ENCODE measurements at places on chromosomes 7 and 10.

GRCh38 chr10:70528741-70529362, 50.3 kb downstream of the PALD1 start:
- no peak for DNase-seq

GRCh38 chr7:127979113-127979727, 52.0 kb downstream of the LRRC4 start:
- DNase-seq, result no peak

DNA sequence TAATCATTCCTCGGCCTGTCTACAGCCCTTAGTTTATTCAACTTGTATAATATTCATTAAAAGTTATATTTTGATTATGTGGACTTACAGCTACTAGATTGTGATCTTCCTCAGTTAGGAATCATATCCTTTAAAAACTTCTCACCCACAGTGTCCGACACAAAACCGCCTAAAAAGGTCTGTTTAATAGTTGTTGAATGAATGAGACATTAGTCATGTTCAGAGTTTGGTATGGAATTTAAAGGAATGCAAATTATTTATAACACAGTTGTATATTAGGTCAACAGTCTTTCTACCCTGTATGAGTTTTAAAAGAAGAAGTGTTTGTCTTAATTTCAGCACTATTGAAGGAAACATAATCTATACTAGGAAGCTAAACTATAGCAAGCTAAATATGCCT, 390.0 kb downstream of the ARL4A start:
- no peak for DNase-seq

- no peak for DNase-seq
Observed at GRCh38 chr10:47449979-47450378, 33.9 kb downstream of the ANXA8 start.

DNA sequence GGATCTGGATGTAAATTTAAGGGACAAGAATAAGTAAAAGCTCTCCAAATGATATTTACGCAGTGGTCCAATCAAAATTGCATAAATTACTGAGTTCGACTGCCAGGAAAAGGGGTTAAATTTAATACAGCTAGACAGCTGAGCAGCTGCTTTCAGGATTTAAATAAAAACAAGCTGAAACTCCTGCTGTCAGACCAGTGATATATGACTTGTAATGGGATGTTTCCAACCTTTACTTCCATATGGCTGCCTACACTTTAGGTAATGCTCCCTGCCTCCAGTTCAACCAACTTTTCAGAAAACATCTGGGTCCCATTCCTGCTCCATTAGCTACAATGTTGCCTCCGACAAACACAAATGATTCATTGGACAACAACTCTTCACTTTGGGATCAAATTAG, 326.3 kb upstream of the DGKB start:
- DNase-seq, result no peak

DNA sequence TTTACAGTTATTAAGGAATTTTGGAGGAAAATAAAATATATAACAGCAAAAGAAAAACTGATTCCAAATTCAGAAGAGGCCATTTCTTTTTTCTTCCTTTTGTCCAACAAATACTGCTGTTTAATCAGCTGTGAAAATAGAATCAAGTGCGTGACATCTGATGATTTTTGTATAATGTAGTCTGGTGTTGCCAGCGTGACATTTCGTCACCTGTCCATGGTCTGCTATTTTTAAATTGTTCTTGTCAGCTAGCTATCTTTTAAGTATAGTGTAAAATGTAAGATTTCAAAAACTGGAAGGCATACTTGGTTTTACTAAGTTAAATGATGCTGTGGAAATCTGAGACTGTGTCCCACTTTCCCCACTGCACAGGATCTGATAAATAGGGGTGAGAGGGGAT, 105.9 kb downstream of the CPEB3 start:
- no peak for DNase-seq

DNA sequence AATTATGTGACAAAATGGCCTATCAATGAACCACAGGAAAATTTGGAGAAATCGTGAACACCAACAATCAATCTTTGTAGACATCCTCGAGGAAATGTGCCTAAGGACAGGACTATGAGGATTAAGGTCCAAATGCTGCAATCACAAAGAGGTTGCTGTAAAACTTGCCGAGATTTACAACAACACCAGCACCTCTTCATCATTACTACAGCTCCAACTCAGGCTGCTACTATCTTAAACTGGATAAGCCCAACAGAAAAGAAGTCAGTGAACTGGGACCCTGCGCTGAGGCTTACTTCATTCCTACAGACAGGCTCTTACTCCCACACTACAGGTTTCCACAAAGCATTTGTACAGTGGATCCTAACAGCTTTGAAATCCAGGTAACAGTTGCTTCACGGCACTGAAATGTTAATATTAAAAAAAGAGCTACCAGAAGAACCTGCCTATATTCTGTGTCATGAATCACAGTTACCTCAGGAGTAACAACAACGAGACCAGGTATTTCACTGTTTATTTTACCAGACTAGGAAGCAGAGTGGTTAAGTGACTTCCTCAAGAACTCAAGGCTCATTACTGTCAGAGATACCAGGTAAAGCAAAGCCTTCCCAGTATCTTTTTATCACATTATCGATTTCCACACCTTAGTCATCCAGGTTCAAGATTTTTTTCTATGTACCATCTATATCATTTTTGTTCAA, 23.9 kb downstream of the CACUL1 start:
- DNase-seq, result no peak

DNA sequence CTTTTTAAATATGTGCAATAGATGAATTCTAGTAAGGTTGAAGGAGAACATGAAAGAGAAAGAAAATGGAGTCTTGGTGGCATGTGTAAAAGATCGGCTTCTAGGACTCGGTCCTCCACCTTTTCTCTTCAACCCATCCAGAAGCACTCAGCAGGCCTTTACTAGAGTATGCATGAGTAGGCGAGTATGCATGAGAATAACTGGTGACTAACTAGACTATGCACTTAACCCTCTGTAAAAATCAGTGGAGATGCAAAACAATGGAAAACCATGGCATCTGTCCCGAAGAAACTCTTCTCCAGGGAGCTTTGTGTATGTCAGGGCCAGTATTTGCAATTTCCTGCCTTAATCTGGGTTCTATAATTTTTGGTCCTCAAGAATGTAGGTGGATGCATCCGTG, 40.0 kb upstream of the GRB10 start:
- no peak for DNase-seq

DNA sequence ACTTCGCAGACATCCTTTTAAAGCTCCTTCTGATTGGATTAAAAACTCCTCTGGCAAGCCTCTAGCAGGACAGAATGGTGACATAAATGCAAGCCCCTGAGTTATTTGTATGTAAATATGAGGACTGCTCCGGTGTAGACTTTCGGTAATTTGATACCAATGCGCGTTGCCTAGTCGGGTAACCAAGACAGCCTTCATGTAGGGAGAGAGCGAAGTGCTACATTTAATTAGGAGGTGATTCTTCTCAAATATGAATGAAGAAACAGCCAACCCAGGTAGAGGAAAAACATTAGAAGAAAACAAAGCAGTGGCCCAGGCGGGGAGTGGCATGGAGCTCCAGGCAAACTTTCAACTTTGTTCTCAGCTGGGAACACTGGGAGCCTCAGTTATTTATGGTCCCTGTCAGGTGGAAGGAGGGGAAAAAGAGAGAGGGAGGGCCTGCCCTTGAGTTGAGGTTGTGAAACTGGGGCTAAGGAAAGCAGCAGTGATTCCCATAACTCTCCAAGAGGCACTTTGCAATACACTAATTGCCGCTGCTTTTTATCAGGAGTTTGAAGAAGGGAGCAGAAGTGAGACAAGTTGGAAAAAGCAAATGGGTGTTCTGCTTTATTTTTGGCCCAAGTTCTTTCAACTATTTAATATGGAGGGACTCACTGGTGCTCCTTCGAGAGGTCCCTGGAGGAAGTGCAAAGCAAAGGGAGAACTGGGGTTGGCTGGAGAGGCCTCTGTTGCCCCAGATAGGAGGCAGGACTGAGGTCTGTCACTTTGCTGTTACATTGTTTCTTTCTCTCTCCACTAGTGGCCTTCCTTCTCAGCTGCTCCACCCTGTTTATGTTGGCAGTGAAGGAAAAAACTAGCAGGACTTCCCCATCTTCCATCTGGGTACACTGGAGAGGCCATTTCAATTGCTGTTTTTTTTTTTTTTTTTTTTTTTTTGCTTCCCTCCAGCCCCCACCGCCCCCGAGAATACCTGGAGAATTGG, 234.6 kb upstream of the CCDC6 start:
- DNase-seq, result no peak

DNA sequence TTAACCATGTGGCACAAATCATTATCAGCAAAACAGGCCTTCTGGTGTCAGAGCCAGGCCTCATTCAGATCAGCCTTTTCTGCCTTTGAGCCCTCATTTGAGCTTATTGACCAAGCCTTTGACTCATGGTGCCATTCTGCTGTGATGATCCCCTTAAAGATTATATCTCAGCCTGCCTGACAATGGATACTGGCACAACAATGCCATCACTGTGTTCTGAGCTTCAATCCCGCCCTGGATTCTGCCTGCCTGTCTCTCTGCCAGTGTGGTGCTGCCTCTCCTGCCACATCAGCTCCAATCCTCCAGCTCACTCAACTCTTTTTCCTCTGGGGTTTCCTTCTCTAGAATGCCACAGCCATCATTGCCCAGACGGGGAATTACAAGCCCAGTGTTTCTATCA, 52.6 kb downstream of the SRI start:
- no peak for DNase-seq

DNA sequence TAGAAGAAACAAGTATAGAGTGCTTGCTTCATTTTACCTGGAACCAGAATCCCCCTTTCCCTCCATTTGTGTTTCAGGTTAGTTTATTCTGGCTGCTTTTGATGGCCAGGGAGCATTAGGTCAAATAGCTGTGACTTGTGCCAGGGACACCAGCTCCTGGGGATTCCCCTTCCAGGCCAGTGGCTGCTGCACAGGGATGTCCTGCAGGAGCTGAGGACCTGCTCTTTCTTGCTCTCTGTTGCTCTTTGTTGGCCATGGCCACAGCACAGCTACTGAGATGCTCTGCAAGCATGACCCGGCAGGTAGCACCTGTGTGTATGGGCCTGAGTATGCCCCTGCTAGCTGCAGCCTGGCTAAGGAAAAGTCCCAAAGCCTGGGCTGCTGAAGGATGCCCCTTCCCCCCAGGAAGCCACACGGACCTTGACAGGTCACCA, 208.9 kb downstream of the EBF3 start:
- no peak for DNase-seq

DNA sequence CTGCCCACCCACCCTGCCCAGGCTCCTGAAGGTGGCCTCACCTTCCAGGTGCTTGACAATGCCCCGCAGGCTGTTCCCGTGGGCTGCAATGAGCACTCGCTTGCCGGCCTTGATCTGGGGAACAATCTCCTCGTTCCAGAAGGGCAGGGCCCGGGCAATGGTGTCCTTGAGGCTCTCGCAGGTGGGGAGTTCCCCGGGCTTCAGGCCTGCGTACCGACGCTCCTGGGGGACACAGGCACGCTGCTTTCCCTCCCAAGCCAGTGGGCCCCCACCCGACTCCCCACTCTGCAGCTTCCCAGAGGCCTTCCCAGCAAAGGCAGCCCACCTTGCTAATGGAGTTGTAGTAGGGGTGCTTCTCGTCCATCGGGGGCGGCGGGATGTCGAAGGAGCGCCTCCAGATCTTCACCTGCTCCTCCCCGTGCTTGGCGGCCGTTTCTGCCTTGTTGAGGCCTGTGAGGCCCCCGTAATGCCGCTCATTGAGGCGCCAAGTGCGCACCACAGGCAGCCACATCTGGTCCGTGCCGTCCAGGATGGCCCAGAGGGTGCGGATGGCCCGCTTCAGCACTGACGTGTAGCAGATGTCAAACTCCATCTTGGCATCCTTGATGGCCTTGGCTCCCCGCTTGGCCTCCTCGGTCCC, 456 bp downstream of the PGAM2 start:
- no peak for DNase-seq

GRCh38 chr10:97039538-97040247, 146.1 kb downstream of the SLIT1 start:
- DNase-seq, result no peak

GRCh38 chr7:70630818-70631457, 501.0 kb upstream of the GALNT17 start:
- no peak for DNase-seq

- no peak for DNase-seq
Observed at GRCh38 chr7:31065021-31065593, 13.0 kb downstream of the ADCYAP1R1 start.

GRCh38 chr7:78218876-78219275, 420.3 kb downstream of the PHTF2 start:
- no peak for DNase-seq

DNA sequence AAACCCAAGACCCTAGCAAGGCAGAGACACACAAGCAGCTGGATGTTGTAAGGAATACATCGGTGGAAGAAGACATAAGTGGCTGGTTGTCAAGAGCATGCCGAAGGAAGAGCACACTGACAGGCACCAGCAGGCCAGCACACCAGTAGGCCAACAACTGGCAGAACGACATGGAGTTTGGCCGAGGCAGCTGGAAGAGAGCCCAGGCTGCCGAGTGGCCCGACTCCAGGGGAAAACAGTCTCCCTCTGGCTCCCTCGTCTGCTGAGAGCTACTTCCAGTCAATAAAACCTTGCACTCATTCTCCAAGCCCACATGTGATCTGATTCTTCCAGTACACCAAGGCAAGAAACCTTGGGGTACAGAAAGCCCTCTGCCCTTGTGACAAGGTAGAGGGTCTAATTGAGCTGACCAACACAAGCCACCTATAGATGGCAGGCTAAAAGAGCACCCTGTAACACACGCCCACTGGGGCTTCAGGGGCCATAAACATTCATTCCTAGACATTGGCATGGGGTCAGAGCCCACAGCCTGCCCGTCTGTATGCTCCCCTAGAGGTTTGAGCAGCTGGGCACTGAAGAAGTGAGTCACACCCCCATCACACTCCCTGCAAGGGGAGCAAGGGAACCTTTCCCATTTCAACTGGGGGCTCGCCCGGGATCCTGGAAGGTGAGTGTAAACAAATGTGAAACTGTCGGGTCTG, 14.7 kb upstream of the TNS3 start:
- no peak for DNase-seq

- DNase-seq, result no peak
Observed at GRCh38 chr7:12456506-12456905, 52.8 kb upstream of the VWDE start.

- no peak for DNase-seq
Observed at GRCh38 chr10:101140950-101141615, 10.0 kb downstream of the TLX1 start.

- no peak for DNase-seq
Observed at GRCh38 chr7:69564454-69565417, 33.5 kb upstream of the AUTS2 start.

- DNase-seq, result no peak
Observed at GRCh38 chr7:30465811-30466180, 12.8 kb downstream of the NOD1 start.

GRCh38 chr10:29344073-29344820, 55.4 kb downstream of the LYZL1 start:
- DNase-seq, result no peak

- DNase-seq, result no peak
Observed at GRCh38 chr10:6811153-6811552, 231.1 kb upstream of the PRKCQ start.

GRCh38 chr10:118062798-118063238, 16.1 kb upstream of the RAB11FIP2 start:
- no peak for DNase-seq

GRCh38 chr10:116201011-116201410, 72.0 kb downstream of the GFRA1 start:
- DNase-seq, result no peak

Data from stimulated activated CD8-positive, alpha-beta memory T cell treated with anti-CD3 and anti-CD28 coated beads, Interleukin-7, amount 100 ng/mL, for 1 hour (primary cell).